ENCODE measurements at places on chromosomes 11 and 22.

DNA sequence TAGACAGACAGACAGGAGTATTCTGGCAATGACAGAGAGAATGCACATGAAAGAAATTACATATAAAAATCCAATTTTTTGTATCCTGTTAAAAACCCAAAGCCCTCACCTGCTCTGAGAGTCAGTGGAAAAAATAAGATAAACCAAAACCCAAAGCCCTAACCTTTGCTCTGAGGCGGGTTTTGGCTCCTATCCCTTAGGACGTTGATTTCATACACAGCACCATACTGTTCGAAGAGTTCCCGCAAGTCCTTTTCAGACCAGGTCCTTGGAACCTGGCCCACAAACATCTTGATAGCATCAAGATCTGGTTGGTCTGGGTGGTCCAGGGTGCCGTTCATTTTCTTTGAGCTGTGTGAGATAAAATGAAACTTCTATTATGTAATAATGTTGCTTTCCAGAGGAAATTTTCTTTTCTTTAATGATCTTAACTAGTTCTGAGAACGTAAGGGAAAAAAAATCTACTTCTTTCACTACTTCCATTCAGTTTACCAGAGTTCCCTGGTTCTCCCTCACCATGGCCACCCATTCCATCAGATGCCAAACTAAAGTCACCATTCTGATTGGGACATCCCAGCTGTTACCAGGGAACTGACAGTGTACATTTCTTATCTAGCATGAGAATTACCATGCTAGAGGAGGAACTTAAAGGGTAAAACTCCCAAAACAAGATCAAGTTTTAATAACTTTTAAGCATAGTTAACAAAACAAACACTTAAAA is 39.9 kb upstream of the RAPSN start:
- no peak for DNase-seq

DNA sequence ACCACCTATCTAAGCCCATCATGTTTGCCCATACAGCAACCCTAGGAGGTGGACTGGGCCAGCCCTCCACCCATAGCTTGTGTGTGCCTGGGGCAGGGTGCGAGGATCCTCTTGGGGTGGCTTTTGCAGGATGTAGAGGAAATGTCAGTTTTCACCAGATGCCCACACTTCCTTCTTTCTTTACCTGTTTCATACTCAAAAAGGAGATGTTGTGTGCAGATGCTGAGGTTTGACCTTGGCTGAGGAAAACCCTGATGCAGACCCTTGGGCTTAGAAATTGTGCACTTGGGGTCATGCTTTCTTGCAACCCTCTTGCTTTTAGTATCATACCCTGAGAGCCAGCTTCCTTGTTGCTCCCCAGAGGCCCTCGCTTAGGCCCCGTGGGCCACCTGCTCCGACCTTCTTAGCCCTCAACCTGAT is 2.2 kb downstream of the HTR3A start:
- DNase-seq = no peak

DNA sequence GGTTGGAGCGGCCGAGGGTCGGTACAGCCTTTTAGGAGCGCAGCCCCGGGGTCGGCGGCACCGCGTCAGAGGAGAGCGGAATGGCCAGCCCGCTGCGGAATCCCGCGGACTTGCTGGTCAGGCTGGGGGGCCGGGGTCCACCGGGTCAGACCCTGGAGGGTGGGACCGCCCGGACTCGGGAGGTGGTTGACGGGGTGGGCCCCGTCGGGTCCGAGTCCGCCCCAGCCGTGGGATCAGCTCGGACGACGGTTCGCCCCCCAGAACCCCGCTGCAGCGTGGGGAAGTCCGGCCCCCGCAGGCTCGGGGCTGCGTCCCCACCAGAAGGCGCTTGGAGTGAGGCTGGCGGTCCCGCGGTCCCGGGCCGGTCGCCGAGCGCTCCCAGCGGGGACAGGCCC is 301 bp upstream of the ADM2 start:
- no peak for DNase-seq

- DNase-seq = no peak
These were observed 14.5 kb upstream of the CAPRIN1 start for GRCh38 chr11:34037016-34037415.

GRCh38 chr11:59730896-59731565 is 17.4 kb upstream of the OR10V1 start:
- no peak for DNase-seq

- DNase-seq = no peak
These were observed 11.4 kb downstream of the ETS1 start for GRCh38 chr11:128575961-128576350.

- no peak for DNase-seq
These were observed 52.3 kb downstream of the SLC22A12 start for GRCh38 chr11:64643256-64643881.

- DNase-seq = no peak
These were observed 89.2 kb downstream of the GALNT18 start for GRCh38 chr11:11532574-11532973.

GRCh38 chr11:23976841-23977271 is 520.0 kb upstream of the LUZP2 start:
- DNase-seq = no peak

- DNase-seq = no peak
These were observed 407.3 kb upstream of the CHORDC1 start for GRCh38 chr11:90630176-90630575.

GRCh38 chr11:94924171-94924572 is 49.2 kb downstream of the CWC15 start:
- no peak for DNase-seq

DNA sequence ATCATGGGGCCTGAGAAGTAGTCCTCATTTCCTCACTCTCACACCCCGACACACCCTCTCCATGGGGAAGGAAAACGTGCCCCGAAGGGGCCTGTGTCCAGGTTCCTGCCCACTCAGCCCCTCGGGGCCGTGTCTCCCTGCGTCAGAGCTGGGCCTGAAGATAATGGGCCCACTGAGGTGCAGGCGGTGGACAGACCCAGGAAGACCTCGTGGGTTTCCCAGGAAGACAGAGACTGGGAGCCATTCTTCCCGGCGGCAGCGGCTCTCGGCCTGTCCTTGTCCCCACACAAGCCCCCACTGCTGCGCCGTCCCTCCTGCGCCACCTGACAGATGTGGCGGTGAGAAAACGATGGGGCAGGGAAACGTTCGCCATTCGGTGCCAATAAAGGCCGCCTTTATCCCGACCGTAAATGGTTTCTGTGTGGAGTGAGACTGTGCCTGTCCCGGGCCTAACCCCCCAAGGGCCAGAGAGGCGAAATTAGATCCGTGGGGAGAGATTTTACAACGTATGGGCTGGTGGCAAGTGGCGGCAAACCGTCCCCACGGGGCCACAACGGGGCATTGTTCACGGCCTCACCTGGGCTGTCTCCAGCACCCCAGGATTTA is 89.0 kb downstream of the CDKN1C start:
- DNase-seq = peak; percentile 2

- DNase-seq = no peak
These were observed 9.4 kb downstream of the C11orf97 start for GRCh38 chr11:94521684-94522083.

GRCh38 chr11:72589802-72590761 is 84.1 kb downstream of the PDE2A start:
- no peak for DNase-seq

- no peak for DNase-seq
These were observed 6.4 kb downstream of the SLC29A2 start for GRCh38 chr11:66365166-66365565.

DNA sequence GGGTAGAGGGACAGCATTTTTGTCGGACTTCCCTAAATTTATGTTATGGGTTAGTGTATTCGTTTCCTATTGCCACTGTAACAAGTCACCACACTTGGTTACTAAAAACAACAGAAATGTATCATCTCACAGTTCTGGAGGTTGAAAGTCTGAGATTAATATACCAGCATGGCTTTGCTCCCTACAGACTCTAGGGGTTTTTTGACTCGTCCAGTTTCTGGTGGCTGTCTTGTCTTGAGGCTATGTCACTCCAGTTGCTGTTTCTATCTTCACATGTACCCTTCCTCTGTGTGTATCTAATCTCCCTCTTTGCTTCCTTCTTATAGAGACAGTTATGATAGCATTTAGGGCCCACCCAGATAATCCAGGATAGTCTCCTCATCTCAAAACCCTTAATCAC is 9.1 kb upstream of the CCDC179 start:
- DNase-seq = no peak

- DNase-seq = no peak
These were observed 127.0 kb upstream of the C11orf58 start for GRCh38 chr11:16611401-16611921.

DNA sequence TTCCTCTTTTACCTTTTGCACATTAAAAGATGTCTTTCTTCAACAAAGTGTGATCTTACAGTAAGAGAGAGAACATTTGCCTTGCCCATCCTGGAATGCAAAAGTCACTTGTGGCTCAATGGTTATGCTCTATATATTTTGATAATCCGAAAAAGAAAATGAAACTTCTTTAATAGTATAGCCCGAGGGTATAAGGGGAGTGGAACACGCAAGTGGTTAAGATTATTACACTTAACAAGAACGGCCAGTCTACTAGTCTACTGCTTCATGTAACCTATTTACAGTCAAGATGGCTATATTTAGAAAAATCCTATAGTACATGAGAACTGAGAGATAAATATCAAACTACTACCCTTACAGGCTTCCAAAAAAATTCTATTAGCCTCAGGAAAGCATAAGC is 86.1 kb downstream of the CADM1 start:
- DNase-seq = no peak

DNA sequence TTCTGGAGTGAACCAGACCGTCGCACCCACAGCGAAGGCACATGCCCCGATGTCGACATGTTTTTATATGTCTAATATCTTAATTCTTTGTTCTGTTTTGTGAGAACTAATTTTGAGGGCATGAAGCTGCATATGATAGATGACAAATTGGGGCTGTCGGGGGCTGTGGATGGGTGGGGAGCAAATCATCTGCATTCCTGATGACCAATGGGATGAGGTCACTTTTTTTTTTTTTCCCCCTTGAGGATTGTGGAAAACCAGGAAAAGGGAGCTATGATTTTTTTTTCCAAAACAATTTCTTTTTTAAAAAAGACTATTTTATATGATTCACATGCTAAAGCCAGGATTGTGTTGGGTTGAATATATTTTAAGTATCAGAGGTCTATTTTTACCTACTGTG is 49.2 kb upstream of the OR4B1 start:
- DNase-seq = no peak

- DNase-seq = no peak
These were observed 587.9 kb upstream of the KIRREL3 start for GRCh38 chr11:127588431-127588830.

- no peak for DNase-seq
These were observed at the start of gene PARVG for GRCh38 chr22:44180706-44181032. PARVG (plus strand) TSS chr22:44180925; CDS start chr22:44183330, 2,405 bp downstream.

- no peak for DNase-seq
These were observed 1.3 kb upstream of the SBF2 start for GRCh38 chr11:10295064-10295901.
